ENCODE measurements at places on chromosomes 7 and 10.

DNA sequence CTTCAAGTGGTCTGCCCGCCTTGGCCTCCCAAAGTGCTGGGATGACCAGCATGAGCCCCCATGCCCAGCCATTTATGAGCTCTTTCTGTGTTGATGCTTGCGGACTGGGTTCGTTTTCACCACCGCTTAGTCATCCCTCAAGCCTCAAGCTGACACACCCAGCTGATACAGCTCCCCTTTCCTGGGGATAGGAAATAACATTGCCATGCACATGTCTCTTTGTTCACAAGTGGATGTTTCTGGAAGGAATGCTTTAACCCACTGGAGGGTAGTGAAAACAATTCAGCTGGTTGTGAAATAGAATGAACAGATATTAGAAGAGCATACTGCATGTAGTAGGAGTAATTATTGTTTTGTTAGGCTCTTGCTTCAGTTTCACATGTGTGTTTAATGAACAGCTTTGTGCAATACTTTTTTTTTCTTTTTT lies 8.5 kb upstream of the METTL27 start:
- DNase-seq, result no peak

GRCh38 chr10:122252805-122253204 lies 18.3 kb upstream of the BTBD16 start:
- DNase-seq, result no peak

- DNase-seq, result no peak
These were observed 5.3 kb upstream of the LAMB1 start for GRCh38 chr7:108008240-108008639.

DNA sequence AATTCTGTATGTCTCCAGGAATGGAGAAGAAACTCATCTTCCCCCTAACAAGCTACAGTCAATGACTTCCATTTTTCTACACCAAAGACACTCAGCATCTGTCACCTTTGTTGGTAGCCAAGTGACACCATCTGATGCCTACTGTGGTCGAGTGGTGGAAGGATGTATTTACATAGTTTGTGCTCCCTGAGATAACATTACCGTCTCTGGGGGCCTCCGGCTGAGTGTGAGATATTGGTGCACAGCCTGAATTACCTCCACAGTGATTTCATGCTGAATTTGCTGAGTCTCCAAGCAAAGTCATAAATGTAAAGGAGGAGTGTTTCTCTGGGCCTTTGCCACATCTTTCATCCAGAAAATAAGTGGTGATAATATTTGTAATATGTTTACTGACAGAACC lies 114.0 kb downstream of the GRID1 start:
- no peak for DNase-seq

DNA sequence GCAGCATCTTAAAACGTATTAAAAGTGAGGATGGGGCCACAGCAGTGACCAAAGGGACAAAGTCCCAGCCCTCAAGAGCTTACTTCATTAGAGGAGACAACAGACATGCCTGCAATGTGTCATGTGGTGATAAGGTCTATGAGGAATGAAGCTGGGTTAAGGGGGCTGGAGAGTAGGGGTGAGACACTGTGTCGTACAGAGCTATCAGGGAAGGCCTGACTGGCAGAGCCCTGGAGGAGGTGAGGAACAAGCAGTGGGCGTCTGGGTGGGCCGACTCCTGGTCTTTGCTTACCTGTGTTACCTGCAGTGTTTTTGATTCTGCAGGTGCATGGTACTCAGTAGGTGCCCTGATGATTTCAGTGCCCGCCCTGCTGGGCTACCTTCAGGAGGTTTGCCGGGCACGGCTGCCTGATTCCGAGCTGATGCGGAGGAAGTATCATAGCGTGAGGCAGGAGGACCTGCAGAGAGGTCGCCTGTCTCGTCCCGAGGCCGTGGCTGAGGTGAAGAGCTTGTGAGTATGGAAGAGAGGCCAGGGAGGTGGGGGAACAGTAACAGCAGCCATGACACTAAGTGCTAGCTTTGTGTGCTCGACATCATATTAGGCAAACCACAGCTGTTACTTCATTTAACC lies 7.6 kb downstream of the ZFYVE27 start:
- DNase-seq, result no peak

- DNase-seq, result no peak
These were observed 144.4 kb downstream of the PKD1L1 start for GRCh38 chr7:47803846-47804245.

DNA sequence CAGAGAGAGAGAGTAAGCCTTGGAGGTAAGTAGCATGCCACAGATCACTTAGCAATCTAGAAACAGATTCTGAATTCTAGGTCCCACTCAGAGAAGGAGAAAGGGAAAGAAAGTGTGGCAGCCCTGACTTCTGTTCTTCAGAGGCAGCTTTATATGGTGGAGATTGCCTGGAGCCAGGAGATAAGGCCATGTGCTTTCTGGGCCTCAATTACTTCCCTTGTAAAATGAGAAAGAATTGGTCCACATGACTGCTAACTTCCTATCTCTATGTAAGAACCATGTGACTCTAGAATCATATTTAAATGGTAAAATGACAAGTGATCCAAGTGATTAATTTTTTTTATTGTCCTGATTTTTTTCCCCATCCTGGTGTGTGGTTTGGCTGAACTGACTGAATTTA lies 64.1 kb downstream of the HHEX start:
- DNase-seq, result no peak

DNA sequence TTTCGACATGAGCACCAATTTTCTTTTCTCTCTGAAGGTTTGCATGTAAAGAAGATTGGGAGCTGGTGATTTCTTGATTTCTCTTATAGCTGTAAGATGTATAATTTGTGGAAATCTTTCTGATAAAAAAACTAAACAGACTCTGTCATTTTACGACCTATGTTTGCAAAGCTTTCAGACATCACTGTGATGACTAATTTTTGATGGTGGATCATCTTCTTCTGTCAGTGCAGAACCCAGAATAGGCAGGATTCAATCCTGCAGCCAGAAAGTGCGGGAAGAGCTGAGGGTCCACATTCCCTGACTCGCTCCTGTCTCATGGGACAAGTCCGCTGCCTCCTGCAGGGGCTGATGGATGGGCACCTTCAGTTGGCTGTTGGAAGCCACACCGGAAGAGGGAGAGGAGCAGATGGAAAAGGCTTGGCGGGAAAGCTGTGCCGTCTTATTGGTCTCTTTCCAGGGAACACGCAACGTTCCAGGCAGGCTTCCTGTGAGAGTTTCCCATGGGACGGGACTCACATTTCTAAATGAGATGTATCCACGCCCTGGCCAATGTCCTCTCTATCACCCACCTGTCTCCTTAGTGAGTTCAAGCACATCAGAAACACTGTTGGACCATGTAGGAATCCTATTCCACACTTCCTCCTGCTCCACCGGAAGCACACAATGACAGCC lies 186.9 kb downstream of the PRPF18 start:
- DNase-seq, result no peak

DNA sequence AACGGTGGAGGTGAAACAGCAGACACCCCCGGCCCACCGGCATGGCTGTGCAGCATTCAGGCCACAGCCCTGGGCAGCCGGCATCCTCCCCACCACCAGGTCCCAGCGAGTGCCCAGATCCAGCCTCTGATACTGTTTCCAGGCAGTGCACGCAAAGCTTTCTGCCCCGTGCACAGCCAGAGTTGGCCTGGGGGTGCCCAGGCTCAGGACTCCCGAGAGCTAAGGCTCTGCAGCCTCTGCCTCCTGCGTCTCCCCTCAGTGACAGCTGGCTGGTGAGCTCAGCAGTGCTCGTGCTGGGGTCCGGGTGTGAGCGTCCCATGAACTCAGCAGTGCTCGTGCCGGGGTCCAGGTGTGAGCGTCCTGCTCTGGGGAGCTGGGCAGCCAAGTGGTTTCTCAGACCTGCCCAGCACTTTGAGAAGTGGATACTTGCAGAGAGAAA lies 65.4 kb downstream of the CFAP46 start:
- DNase-seq, result no peak

- DNase-seq, result peak; percentile 71
These were observed at the start of gene CASD1 for GRCh38 chr7:94509264-94509886. TSS of gene CASD1 (plus strand) at chr7:94509809. CDS start at chr7:94510085, 276 bp downstream.

DNA sequence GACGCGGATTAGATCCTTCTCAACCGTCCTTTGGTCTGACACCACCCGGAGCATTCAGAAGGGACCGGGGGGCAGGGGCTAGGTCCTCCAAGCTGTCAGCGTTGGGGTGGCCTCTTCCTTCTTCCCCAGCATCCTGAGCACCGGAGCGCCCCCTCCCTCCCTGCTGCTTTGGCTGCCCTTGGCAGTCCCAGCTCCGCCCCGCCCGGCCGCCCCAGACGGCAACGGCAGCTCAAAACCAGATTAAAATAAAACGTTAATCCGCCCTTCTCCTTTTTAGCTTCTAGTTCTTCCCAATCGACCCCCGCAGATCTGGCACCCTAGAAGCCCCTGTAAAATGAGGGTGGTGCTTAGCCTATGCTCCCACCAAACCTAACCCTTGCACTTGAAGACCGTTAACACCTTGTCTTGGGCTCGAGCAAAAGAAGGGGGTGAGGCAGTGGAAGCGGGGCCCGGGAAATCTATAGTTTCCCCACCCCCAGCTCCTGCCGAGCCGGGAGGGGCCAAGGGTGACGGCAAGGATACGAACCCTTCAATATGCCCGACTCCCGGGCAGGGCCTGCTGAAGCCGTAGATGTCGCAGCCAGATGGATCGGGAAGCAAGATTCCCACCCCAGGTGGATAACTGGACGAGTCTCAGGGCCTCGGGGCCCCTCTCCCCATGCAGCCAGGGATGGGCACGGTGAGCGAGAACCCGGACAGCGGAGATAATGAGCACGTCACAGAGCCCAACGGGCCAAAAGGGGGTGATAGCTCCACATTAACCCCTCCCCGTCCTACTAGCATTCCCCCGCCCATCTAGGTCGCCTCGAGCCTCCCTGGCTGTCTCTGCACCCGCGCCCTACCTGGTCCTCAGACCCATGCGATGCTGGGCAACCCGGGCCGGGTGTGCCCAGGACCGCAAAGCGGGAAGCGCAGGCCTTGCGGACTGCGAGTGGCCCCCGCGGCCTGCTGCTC lies 169.7 kb downstream of the NRF1 start:
- DNase-seq, result no peak

DNA sequence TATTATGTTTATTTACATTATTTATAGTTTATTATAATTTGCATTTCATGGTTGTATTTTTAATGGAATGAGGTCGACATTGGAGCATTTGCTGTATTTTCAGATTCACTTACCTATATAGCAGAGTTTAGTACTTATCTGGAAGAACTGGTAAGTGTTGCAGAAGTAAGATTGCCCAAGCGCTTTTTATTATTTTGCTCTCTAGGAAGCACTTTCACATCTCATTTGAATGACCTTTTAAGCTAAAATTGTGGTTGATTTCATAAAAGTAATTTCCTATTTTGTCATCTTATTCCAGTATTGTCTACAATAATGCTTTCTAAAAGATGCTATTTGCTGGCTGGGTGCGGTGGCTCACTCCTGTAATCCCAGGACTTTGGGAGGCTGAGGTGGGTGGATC lies 28.6 kb downstream of the SEC61A2 start:
- DNase-seq, result no peak

DNA sequence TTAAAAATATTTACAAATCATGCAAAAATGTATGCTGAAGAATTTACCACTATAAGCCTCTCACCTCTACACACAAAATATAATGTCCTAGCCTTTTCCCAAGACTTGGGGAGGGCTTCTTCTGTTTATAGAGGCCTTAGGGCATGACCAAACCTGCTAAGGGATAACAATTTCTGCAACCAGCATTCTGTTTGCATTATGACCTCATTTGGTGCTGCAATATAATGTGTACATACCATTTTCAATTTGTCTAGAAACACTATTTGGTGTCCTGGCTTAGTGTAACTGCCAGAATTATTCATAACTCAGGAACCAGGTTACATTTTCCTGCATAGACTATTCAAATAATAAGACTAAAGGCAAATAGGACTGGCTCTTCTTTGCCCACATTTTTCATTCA lies 446.6 kb upstream of the SORCS1 start:
- DNase-seq, result no peak

DNA sequence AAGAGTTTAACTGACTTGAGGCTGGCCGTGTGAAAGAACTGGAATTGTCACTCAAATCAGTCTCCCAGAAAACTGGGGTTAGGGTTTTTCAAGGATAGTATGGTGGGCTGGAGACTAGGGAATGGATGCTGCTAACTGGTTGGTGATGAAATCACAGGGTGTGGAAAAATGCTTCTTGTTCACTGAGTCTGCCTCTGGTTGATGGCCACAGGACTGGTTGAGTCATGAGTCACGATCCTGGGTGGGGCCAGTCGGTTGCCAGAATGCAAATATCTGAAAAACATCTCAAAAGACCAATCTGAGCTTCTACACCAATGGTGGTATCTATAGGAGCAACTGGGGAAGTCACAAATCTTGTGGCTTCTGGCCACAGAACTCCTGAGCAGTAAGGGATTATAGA lies 16.3 kb upstream of the BAMBI start:
- DNase-seq, result no peak

- no peak for DNase-seq
These were observed 35.0 kb upstream of the ZNF32 start for GRCh38 chr10:43683451-43684291.

GRCh38 chr7:13832346-13832745 lies 157.1 kb downstream of the ETV1 start:
- DNase-seq, result no peak

DNA sequence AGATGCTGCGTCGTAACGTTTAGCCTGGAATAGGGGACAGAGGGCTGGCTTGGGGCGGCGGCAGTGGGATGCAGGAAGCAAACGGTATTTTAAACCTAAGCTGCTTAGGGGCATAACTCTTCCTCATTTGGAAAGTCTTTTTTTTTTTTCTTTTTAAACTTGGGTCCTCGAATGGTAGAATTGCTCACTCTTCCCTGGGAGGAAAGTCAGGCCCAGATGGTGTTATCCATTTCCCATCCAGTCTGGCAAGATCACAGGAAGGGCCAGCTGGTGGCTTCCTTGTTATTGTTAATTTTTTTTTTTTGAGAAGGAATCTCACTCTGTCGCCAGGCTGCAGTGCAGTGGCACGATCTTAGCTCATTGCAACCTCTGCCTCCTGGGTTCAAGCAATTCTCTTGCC lies 56.6 kb downstream of the TMEM209 start:
- no peak for DNase-seq

DNA sequence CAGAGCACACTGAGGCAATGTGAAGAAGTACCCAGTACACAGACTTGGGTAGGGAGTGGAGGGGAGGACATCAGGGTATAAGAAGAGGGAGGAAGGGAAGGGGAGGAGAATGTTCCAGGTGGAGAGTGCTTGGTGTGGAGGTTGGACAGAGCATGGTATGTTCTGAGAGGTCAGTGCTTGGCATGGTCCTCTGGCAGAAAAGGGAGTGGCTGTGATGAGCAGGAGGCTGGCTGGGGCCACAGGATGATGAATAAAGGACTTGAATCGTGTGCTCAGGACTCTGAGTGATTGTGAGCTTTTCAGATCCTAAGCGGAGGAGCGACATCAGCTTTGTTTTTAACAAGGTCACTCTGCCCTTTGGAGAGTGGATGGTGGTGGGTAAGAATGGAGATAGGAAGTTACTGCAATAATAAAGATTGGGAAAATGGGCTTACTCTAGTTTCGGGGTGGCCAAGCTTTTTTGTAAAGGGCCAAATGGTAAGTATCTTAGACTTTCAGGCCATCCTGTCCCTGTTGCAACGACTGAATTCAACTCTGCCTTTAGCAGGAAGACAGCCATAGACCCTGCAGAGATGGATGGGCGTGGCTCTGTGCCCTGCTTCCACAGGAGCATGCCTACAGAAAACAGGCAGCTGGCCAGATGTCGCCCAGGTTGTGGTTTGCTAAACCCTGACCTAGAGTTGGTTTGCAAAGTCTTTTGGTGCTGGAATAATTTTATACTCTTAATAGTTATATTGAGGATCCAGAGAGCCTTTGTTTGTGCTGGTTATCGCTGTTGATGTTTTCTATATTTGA lies 8.4 kb downstream of the PPP2R2D start:
- DNase-seq, result no peak

GRCh38 chr10:22736134-22736533 lies 21.8 kb upstream of the PIP4K2A start:
- no peak for DNase-seq

- DNase-seq, result no peak
These were observed at the start of gene KEL for GRCh38 chr7:142961973-142962926. TSS of gene KEL (minus strand) at chr7:142962363. CDS start at chr7:142962206, 157 bp downstream.

Measured in Ammon's horn (tissue), 1 donor.